ENCODE measurements at places on chromosomes 7 and 10.
A peak's percentile ranks its signal among the peaks of the same experiment; 100 is the strongest.

DNA sequence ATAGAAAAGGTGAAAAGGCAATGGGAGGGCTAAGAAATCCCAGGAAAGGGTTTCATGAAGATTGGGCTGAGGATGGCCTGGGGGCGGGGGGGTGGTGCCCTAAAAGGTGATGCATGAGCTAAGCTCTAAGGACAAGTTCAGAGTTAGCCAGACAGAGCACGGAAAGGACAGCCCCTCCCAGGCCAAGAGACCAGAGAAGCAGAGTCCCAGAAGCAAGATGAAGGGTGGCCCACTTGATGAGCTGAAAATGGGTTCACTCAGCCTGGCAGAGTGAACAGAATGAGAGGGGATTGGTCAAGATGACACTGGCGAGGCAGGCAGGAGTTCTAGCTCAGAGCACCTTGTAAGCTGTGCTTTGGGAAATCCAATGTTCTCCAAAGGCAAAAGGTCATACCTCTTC, 89.4 kb upstream of the GPR26 start:
- no peak for DNase-seq

- DNase-seq: no peak
Measured at GRCh38 chr10:105113666-105114065, 472.6 kb downstream of the SORCS3 start.

DNA sequence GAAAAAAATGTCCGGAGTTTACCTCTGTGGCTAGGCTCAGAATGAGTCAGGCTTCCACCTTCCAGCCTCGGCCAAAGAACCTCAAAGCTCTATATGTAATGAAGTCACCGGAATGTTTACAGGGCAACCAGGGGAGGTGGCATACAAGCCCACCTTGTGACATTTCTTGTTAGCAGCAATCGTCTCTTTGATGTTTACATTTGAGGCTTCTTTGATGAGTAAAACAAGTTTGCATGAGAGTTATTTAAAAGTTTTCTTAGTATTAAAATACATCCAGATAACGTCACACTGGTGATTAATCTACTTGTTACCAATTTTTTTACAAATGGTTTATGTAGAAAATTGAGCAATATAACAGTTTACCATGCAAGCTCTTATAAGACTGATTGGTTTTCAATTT, 133.1 kb upstream of the ADAM12 start:
- DNase-seq: no peak

- no peak for DNase-seq
Measured at GRCh38 chr10:11437391-11438142, 173.9 kb downstream of the USP6NL start.

GRCh38 chr10:101050208-101051069, 11.3 kb upstream of the KAZALD1 start:
- DNase-seq: peak; percentile 69

DNA sequence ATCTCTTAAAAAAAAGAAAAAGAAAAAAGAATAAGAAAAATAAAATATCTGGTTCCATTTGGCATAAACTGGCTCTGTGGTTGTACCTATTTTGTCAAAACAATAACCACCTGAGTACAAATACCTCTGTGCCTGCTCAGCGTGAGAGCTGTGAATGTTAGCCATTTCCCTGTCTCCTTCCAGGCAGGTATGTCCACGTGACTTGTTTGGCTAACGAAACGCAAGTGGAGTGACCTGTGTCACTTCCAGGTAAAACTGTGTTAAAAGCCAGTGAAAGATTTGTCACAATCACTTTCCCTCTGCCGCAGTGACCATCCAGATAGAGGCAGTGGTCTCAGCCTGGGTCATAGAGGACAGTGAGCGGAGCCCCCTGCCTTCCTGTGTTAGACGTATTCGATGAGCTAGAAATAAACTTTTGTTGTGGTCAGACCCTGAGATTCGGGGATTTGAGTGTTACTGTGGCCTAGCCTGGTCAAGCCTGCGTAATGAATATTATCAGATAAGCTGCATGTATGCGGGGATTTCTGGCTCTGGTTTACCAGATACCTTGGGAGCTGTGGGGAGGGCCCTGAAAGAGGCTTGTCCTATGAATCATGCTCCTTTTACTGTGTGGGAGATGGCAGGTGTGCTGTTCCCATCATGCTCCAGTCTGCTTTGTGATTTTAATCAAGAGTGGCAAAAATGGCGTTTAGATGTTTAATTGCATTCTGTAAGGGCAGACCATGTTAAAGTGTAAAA, 3.8 kb downstream of the PTER start:
- no peak for DNase-seq

- no peak for DNase-seq
Measured at GRCh38 chr7:44891372-44891771, 6.0 kb upstream of the PURB start.

- DNase-seq: no peak
Measured at GRCh38 chr7:98998821-98999725, 120.7 kb downstream of the TRRAP start.

GRCh38 chr10:131803860-131804425, 96.9 kb upstream of the PPP2R2D start:
- DNase-seq: no peak

DNA sequence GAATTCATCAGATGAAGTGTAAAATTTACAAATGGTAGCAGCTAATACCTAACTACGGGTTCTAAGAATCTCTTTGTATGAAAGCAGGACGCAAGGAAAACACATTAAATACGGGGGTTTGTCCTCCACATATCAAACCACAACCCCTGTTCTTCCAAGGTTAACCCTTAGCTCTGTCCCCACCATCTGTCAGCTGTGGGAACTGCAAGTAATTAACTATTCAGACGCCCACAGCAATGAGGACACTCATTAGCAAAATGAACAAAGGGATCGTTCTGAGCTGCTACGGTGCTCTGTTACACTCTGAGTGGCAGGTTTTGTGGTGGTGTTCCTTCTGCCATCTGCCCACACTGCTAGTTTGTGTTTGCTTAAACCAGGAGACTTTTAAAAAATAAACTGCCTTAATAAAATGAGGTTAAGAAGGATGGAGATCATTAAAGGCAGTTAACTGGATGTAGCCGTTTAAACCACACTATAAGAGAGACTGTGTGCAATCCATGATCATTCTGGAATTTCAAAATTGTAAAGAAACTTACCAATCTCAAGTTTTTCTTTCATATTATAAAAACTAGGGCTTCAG, 51.4 kb downstream of the C10orf67 start:
- DNase-seq: no peak

GRCh38 chr7:123615344-123615743, 13.7 kb downstream of the ASB15 start:
- no peak for DNase-seq

GRCh38 chr7:77687100-77687746, 9.0 kb upstream of the RSBN1L start:
- DNase-seq: no peak

DNA sequence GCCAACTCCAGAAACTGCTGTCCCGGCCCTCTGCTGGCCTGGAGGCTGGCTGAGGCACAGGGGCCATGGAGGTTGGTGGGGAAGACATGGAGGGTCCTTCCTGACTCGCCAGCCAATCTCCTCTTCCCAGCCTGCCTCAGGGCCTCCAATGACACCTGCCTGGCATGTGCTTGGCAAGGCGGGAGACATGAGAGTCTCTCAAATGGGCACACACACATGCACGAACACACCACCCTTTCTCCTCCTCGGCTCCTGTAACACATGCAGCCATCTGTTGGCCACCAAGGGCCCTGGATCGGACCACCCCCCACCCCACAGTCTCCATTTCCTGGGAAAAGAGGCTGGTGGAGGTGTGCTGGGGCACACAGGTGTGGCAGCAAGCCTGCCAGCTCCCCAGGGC, 56.4 kb downstream of the YKT6 start:
- no peak for DNase-seq

DNA sequence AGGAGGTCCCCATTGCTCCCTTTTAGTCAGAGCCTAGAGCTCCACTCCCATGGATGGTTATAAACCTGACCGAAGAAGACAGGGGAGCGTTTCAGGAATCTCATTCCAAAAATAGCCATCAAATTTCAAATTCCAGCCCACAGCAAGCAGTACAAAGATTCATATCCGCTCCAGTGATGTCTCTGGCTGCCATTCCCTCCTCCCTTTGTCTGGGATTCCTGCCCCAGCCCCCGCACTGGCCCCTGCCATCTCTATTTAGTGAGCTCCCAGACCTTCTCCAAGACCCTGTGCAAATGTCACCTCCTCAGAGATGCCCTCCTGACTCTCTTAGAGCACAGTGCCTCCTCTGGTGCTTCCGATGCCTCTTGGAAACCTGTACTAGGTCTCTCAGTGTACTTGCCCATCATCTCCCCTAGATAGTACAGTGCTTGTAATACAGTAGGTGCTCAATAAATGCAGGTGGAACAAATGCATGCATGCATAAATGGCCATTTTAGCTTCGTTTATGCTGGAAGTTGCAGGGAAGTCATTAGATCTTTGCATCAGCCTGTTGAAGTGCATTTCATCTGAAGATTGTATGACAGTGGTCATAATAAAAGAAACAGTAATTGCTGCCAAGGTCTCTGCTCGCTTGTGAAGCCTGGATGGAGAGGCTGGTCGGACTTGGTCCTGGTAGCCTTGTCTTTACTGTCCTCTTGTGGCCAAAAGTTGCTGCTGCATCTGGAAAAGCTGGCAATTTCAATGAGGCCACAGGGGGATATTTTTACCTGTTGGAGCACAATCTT, 32.0 kb upstream of the HABP2 start:
- DNase-seq: no peak

GRCh38 chr7:66055321-66055956, 20.2 kb upstream of the ASL start:
- no peak for DNase-seq

DNA sequence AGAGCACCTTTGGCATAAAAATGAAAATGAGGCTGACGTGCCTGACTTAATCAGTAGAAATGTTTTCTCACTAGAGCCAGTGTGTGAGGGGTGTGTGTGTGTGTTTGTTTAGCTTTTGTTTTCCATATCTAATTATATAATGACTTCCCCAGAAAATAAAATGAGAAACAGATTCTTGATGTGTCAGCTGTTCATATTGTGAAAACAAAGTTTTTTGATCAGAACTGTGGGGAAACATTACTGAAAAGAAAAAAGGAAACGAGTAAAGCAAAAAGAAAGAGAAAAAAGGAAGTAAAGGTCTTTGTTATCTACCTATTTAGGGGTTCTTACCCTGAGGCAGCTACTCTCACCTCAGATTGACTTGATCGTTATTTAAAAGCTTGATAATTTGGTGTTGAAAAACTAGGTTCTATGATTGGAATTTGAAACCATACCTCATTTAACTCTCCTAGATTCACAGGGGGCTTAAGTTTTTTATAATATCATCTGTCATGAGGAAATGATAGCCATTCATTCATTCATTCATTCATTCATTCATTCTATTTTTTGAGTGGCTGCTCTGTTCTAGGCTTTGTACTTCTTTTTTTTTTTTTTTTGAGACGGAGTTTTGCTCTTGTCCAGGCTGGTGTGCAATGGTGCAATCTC, 58.0 kb downstream of the CREM start:
- DNase-seq: no peak
